Stimulated activated naive CD8-positive, alpha-beta T cell treated with anti-CD3 and anti-CD28 coated beads, Interleukin-15, Interleukin-2, amounts not matched to agents 100 U/mL and 50 U/mL, for 24 hours (primary cell): ENCODE measurements at places on chromosomes 12 and 14.
A peak's percentile ranks its signal among the peaks of the same experiment; 100 is the strongest.

DNA sequence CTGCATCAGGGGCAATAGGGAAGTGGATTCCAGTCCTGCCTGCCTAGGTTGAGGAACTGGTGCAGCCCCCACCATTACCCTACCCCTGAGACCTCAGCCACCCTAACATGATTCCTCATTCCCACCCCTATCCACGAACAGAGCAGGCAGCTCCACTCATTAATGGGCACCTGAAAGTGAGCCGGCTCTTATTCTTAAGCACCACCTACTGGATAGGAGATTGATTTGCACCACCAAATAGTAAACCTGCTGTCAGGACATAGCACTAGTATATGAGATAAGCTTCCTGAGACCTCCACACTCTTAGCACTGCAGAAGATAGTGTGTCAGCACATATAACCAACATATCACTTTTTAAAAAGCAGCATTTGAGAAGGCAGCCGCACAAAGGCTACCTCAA lies 573.2 kb downstream of the SOX5 start:
- DNase-seq, result no peak

DNA sequence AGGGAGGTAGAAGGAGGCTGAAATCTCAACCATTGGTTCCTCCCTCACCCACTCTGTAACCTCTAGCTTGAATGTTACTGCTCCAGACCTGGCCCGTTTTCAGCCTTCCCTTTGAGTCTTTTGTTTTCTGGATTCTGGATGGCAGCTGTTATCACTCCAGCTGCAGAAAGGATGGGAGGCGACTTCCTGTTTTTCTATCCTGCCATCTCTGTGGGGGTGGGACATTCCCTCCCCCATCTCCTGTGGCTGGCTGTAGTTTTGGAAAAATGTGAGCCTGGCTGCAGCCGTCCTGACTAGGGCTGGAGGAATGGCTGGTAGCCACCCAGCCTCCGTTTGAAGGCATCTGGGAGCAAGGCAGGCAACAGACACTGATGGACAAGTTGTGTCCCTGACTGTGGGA lies 2.9 kb upstream of the PPFIBP1 start:
- DNase-seq, result no peak

DNA sequence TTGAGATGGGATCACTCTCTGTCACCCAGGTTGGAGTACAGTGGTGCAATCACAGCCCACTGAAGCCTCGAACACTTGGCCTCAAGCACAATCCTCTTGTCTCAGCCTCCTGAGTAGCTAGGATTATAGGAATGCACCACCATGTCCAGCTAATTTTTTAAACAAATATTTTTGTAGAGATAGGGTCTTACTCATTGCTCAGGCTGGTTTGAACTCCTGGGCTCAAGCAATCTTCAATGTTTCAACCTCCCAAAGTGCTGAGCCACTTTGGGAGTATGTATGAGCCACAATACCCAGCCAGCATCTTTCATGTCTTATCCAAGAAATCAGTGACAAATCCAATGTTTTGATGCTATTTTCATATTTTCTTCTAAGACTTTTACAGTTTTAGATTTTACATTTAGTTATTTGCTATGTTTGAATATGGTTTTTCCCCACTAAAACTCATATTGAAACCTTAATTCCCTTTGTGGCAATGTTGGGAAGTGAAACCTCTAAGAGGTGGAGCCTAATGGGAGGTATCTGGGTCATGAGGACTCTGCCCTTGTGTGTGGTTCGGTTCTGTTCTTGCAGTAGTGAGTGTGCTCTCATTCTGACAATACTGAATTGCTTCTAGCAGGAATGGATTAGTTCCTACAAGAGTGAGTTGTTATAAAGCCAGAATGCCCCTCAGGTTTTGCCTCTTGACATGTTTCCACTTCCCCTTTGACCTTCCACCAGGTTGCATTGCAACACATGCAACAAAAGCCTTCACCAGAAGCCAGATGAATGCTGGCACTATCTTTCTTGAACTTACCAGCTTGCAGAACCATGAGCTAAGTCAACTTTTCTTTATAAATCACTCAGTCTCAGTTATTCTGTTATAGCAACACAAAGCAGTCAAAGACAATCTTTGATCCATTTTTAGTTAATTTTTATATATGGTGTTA lies 80.8 kb upstream of the AMIGO2 start:
- no peak for DNase-seq

DNA sequence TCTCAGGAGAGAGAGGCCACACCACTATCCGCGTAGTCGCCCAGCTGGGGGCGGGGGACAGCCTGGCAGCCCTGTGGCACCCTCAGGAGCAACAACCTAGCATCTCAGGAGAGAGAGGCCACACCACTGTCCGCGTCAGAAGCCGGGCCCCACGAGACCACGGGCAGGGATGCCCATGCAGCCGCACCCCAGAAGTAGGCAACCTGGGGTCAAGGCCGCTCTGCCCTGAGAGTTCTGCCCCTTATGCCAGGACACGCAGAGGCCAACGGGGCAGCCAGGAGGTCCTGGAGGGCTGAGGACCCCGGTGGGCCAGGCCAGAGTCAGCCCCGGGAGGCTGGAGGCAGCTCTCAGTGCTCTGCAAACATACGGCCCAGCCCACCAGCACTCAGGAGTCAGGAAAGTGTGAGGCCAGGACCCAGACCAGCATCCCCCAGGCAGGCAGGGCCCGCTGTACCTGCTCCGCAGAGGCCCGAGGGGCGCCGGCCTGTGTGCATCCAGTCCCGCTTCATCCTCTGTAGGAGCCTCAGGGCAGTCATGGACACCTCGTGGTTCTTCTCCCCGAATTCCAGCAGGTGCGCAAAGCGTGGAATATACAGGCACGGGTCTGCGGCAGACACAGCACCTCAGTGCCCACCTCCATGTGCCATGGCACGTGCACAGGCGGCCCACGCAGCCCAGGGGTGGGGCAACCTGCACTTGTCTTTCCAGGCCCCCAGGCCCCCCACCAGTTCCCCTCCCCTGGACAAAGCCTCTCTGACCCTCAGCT lies 7.3 kb upstream of the BTBD6 start:
- DNase-seq, result no peak

DNA sequence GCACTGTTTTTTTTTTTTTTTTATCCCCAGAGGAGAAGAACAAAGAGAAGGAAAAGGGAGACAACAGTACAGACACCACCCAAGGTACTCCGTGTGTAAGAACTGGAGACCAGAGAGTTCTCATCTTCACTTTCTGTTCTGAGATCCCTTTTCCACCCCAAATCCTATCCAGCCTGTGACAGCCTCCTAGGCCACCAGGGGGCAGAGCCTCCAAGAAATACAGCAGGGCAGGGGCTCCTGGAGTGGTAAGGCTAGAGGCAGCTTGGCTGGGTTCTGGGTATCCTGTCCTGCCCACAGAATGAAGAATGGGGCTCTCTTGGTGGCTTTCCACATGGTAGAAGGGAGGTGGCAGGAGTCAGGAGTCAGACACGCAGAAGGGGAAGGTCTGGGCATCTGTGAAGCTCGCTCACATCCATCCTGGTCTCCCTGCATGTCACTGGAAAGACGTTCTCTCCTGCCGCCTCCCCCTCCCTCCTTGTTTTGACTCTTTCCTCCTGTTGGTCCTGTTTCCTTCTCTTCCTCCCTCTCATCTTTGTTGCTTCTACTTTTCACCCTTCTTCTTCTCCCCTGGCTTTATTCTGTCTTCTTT lies 12.0 kb downstream of the CLSTN3 start:
- DNase-seq, result peak; percentile 61

GRCh38 chr12:24600996-24601395 lies 347.9 kb downstream of the BCAT1 start:
- DNase-seq, result no peak

DNA sequence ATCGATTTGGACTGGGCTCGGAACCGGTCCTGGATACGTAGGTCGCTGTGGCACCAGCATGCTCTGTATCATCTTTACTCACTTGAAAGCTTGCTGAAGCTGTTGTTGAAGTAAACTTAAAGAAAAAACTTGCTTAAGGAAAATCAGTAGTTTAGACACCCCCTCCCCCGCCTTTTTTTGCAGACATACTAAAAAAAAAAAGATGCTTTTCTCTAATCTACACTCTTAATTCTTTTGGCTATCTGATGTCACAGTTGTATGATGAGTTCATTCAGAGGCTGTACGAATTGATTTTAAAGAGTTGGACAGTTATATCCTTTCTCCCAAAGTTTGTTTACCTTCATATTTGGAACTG lies 865 bp downstream of the FRS2 start:
- DNase-seq, result no peak

GRCh38 chr12:10214895-10215267 lies 2.2 kb downstream of the GABARAPL1 start:
- no peak for DNase-seq

- DNase-seq, result no peak
Measured at GRCh38 chr14:49164074-49164473, 422.1 kb downstream of the RPS29 start.

- no peak for DNase-seq
Measured at GRCh38 chr14:53231171-53231570, 78.0 kb upstream of the DDHD1 start.

GRCh38 chr14:64801800-64802199 lies 77.9 kb downstream of the SPTB start:
- DNase-seq, result peak; percentile 28
